A549 (cell line): ENCODE measurements at places on chromosomes 2 and 18. TPM values are rescaled to one million over a fixed set of nuclear protein-coding genes. Genes with fewer than 3 reads are reported as not detected.

- DNase-seq, result no peak
Measured at GRCh38 chr2:1864301-1864980, 120.1 kb upstream of the PXDN start.

DNA sequence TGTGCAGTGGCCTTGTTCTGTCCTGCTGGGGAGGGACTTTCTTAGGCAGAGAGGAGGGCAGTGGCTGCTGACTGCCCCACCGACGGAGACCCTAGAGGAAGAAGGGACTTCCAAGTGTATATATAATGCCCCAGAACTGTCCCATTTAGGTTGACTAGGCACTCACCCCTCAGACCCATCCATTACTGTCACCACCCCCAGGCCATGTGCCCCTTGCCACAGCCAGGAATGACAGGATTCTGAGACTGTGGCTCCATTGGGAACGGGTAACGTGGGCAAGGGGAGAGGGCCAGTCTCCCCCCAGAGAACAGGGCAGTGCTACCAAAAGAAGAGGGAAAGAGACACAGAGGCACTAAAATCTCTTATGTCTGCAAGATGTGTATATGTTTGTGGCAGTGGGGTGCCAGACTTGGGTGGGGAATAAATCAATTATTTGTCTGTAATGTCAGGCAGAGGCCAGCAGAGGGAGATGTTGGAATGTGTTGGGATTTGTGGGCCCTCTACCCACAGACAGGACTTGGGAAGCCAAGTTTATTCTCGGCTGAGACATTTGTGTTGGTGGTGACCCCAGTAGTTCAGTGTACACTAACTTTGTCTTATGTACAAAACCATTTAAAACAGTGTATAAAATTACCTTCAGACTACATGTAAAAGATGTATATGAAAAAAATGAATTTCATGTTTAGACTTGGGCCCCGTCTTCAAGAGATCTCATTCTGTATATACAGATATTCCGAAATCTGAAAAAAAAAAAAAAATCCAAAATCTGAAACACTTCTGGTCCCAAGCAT is 24.0 kb upstream of the TMEM37 start:
- DNase-seq, result peak; percentile 70

- DNase-seq, result no peak
Measured at GRCh38 chr2:29753671-29754444, 167.5 kb downstream of the ALK start.

DNA sequence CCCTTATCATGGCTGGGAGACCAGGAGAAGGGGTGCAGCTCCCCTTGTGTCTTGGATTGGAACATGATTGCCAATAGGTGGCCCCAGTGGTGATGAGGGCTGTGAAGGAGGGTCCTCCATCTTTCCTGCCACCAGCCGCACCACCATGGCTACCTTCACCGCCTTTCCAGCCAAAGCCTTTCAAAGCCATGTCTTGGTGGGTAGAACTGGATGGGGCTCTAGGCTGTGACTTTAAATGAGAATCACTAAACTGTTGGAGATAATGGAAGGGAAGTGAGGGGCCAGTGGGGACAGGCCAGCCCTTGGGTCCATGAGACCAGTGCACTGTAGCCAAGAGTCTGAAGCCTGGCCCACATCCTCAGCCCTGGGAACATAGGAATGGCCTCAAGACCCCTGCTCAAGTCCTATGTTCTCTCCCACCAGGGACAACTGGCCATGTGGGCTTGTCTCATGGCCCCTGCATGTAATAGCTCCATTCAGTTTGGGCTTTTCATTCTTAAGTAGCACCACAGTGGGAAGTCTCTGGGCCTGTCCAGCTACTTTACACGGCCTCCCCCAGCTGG is 345.7 kb downstream of the DYSF start:
- DNase-seq, result no peak

The DAPL1 gene
- polyA plus RNA-seq, result not detected in 3 replicates

The MTCL1 gene
- 48.6 to 56.0 TPM (median 49.6 TPM) in 3 replicates for polyA plus RNA-seq

The GREB1L gene
- 1.00 to 1.4 TPM (median 1.1 TPM) in 3 replicates for polyA plus RNA-seq

DNA sequence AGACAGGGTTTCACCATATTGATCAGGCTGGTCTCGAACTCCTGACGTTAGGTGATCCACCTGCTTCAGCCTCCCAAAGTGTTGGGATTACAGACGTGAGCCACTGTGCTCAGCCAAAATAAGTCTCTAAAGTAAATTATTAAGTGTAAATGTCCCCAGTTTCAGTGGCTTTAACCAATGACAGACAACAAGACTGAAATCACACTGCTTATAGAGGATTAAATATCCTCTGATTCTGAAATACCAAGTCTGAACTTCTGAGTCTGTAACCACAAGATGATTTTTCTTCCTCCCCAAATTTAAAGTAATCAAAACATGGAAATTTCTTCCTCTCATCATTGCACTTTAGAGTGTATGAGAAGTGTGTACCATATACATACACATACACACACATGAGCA is 16.5 kb upstream of the ANKRD44 start:
- DNase-seq, result no peak

DNA sequence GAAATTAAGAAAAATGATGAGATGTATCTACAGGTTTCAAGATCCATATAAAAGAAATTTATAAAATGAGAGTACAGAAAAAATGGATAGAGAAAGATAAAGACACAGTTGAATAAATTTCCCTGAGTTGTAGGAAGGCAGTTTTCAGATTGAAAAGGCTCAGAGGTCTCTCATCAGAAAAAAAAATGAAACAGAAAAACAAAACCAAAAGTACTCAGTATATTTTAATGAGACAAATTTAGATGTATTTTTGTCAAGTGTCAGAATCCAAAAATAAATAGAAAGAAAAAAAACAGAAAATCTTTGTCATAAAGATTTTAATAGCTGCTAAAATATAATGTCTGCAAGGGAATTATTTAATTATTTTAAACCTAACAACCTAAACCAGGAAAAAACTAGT is 520.5 kb downstream of the KCNJ3 start:
- DNase-seq, result no peak

The AMMECR1L gene
- 15.5 to 15.9 TPM (median 15.6 TPM) in 3 replicates for polyA plus RNA-seq

The AFF3 gene
- polyA plus RNA-seq, result not detected in 3 replicates

DNA sequence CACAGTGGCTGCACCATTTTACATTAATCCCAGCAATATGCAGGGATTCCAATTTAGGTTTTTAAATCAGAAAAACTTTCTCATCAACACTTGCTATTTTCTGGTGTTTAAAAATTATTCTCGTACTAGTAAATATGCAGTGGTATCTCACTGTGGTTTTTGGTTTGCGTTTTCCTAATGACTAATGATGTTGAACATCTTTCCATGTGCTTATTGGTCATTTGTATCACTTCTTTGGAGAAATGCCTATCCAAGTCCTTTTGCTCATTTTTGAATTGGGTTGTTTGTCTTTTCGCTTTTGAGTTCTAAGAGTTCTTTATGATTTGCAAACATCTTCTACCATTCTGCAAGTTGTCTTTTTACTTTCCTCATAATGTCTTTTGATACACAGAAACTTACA is 62.1 kb upstream of the TCF7L1 start:
- DNase-seq, result no peak

GRCh38 chr2:177204417-177204816 is 8.2 kb upstream of the HNRNPA3 start:
- no peak for DNase-seq

The HOXD10 gene
- polyA plus RNA-seq, result 3.7 to 5.4 TPM (median 4.3 TPM) in 3 replicates

The LOXHD1 gene
- polyA plus RNA-seq, result not detected in 3 replicates

DNA sequence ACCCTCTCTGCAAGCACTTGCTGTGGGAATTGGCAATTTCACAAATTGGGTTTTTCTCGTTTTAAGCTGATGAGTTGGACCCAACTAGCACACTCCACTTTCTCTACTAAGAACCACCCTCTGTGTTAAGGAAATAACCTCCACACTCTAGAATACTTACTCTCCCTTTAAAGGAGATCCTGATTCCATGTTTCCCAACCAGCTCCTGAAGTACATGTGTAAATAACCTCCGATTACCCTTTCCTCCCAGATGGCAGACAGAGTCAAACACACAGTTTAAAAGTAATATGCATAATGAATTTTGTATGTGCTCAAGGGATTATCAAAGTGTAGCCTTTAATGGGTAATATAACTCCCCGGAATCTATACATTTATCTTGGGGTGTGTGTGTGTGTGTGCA is 171.3 kb upstream of the OSR1 start:
- no peak for DNase-seq

- no peak for DNase-seq
Measured at GRCh38 chr2:156333274-156333950, 891 bp upstream of the NR4A2 start.

GRCh38 chr18:50638884-50639420 is 79.1 kb downstream of the MAPK4 start:
- no peak for DNase-seq

GRCh38 chr2:70767079-70767698 is 811 bp downstream of the ADD2 start:
- peak; percentile 45 for DNase-seq

- DNase-seq, result no peak
Measured at GRCh38 chr2:219857751-219858150, 230.3 kb downstream of the SLC4A3 start.
